Motor neuron (in vitro differentiated cells): ENCODE measurements at places on chromosomes 2 and 18. TPM values are rescaled to one million over a fixed set of nuclear protein-coding genes. Genes with fewer than 3 reads are reported as not detected.

The LMAN2L gene
- 13.7 and 13.8 TPM in 2 replicates for total RNA-seq

The CACNB4 gene
- 7.1 and 7.6 TPM in 2 replicates for total RNA-seq

The REEP1 gene
- total RNA-seq, result 53.1 and 53.7 TPM in 2 replicates

The PAX3 gene
- total RNA-seq, result 0.27 and 0.52 TPM in 2 replicates

The GAL3ST2 gene
- 0.23 and 0.31 TPM in 2 replicates for total RNA-seq

The IL36B gene
- not detected in 2 replicates for total RNA-seq

The ANKRD53 gene
- total RNA-seq, result 0.71 and 2.0 TPM in 2 replicates

The PHOSPHO2 gene
- 5.6 and 6.0 TPM in 2 replicates for total RNA-seq

The LRRC30 gene
- total RNA-seq, result not detected in 2 replicates

The HOXD12 gene
- total RNA-seq, result 1.0 and 1.2 TPM in 2 replicates

The AMER3 gene
- total RNA-seq, result 8.0 and 8.9 TPM in 2 replicates

The SP140 gene
- total RNA-seq, result 0.43 and 0.76 TPM in 2 replicates

The EPB41L3 gene
- 1.2 and 6.4 TPM in 2 replicates for total RNA-seq

The GALNT5 gene
- total RNA-seq, result 0.27 and 0.39 TPM in 2 replicates

The LCT gene
- total RNA-seq, result 0.09 and 0.16 TPM in 2 replicates

The GPR39 gene
- total RNA-seq, result 0.96 and 1.3 TPM in 2 replicates

The WDR12 gene
- total RNA-seq, result 66.6 and 90.6 TPM in 2 replicates

The ACKR3 gene
- 3.9 and 5.3 TPM in 2 replicates for total RNA-seq

The POTEF gene
- total RNA-seq, result 0.89 TPM in 1 of 2 replicates, not detected in the other

The DCDC2C gene
- not detected in 2 replicates for total RNA-seq

The SPATA3 gene
- not detected in 2 replicates for total RNA-seq
